ENCODE measurements at places on chromosomes 1 and 21.

DNA sequence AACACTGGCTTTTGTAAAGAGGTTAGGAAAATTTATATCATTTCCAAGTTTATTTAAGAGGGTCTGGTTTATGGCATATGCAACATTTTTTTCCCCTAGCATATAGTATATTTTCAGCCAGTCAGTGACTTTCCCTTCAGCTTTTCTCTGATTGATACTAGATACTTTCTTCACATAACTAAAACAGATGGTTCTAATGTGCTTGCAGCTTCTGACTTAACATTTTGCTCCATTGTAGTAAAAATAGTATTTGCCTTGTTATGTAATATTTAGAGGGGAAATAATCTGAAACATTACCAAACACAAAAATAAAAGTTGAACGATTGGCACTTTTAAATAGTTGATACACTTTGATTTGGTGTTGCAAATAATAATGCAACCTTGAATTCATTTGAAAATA, 191.7 kb downstream of the GPR52 start:
- no peak for DNase-seq

DNA sequence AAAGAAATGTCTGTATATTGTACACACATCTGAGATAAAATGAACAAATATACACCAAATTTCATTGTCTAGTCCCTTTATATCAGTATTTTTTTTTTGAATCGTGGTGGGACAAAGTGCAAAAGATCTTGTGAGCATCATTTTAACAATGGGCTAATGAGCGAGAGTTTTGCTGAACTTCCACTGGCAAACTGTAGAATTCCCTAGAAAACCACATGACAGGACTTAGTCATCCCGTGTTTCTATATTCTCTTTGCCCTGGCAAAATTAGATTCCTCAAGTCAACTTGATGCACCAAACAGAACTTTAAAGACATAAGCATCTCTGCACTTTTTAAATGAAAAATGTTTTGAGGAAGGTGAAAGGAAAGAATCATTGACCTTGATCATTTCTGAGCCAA, 488.2 kb upstream of the PTBP2 start:
- DNase-seq = no peak

- no peak for DNase-seq
Measured at GRCh38 chr1:1612104-1612400, 3.2 kb upstream of the MIB2 start.

DNA sequence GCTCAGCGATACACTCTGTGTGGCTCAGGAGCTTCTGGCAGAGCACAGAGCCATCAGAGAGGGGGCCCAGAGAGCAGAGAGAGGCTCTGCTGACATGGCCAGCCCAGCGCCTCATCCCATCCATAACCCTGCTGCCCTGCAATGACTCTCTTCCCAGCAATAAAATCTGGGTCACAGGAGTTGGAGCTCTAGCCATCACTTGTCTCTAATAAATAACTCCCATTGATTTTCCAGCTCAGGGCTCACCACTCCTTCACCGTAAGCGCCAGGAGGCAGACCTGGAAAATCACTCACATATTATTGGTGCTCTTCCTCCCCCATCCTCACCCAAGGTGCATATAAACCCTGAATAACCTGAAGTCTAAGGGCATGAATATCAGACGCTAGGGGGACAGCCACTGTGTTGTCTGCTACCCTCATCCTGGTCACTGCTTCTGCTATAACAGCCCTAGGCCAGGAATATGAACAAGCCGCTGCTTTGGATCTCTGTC, at the start of gene APCS:
Gene APCS, plus strand, starts transcription at position 366 of the 491 bp plus-strand sequence. Its CDS starts 96 bp downstream, at position 462.
- no peak for DNase-seq

DNA sequence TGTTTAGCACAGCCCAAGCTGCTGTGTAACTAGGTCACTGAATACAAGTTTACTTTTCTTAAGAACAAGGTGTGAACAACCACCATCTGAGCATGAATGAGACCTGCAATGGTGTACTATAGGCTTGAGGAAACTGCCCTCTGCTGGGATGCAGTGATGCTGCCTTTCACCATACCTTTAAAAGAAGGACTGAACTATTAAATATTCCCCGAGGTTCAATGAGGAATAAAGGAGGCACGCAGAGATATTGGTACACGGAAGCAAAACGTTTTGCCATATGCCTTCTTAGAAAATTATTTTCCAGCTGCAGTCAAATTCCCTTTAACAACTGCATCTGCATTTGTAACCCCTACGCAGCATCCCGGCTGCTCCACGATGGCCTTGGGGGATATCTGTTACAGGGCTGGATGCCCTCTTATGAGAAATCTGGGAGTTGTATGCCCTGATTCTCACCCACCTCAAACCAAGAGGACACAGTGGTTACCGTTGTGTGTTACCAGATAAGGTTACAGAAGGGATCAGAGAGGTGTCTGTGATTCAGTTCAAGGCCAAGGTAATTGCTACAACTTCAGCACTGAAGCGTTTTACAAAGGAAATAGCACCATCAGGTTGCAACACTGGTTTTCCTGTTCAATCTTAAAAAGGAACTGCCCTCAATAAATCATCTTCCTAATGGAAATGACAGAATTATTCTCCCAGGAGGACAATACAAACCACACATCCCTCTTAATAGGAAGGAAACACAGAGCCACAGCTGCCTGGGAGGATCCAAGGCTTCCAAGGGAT, 470.5 kb downstream of the LTN1 start:
- DNase-seq = no peak

- no peak for DNase-seq
Measured at GRCh38 chr1:58695206-58695605, 4.7 kb downstream of the MYSM1 start.

DNA sequence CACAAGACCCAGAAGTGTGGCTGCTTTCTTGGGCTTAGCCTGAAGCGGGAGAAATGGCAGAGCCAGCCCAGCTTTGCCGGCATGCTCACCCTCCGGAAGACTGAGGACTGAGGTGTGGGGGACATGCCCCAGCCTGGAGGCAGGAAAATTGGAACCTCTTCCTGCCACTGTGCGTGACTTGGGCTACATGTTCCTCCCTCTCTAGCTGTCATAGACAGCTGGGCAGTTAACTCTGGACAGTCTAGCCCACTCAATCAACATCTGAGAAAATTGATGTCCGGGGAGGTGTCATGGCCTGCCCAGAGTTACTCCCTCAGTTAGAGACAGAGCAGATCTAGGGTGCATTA, 59.7 kb downstream of the UBE2T start:
- DNase-seq = no peak

- DNase-seq = peak; percentile 15
Measured at GRCh38 chr1:207463021-207463420, 8.9 kb downstream of the CR2 start.

DNA sequence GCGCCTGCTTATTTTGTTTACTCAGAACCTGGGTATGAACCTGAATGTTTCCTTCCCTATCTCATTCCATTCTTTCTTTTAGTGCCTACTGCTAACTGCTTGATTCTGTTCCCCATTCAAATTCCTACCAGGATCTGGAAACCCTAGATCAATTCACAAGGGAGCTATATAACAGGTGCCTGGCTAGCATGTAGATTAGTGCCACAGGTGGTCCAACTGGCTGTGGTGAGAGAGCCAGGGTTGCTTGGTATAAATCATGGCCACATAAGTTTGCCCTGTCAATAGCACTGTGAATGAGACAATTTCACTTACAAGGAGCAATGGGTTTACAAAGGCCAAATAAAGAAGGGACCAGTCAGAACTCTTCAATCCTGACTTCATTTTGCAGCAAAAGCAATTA, 6.6 kb upstream of the PRPF38B start:
- no peak for DNase-seq

DNA sequence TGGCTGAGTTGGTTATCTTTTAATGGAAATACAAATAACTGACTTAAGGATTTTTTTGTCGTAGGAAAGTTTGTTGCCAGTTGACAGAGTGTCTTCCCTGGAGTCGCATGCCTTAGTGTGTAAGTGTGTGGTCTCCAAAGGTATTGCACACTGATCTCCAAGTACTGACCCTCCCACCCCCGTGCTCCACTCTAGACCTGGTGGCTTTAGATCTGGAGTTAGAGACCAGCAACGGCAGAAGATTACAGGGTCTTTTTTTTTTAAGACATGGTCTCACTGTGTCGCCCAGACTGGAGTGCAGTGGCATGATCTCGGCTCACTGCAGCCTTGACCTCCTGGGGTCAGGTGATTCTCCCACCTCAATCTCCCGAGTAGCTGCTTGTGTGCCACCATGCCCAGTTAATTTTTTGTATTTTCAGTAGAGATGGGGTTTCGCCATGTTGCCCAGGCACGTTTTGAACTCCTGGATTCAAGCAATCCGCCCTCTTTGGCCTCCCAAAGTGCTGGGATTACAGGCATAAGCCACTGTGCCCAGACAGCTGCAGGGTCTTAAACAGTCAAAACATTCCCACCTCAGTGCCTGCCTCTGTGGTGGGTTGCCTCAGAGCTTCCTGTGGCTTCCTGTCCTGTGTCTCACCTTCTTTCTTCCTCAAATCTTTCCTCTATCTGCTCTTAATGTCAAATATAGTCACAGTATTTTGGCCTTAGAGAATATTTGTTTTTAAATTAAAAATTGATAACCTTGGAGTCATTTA, 6.9 kb downstream of the TRAPPC10 start:
- DNase-seq = no peak

GRCh38 chr1:193677874-193678273, 491.5 kb upstream of the B3GALT2 start:
- DNase-seq = no peak

DNA sequence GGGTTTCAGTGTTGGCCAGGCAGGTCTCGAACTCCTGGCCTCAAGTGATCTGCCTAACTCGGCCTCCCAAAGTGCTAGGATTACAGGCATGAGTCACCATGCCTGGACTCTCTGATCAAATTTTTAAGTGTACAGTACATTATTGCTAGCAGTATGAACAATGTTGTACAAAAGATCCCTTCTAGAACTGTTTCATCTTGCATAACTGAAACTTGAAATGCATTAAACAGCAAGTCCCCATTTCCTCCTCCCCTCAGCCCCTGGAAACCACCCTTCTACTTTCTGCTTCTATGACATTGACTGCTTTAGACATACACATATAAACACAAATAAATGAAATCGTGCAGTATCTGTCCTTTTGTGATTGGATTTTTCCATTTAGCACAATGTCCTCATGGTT, 463.4 kb downstream of the PTPRC start:
- DNase-seq = no peak

DNA sequence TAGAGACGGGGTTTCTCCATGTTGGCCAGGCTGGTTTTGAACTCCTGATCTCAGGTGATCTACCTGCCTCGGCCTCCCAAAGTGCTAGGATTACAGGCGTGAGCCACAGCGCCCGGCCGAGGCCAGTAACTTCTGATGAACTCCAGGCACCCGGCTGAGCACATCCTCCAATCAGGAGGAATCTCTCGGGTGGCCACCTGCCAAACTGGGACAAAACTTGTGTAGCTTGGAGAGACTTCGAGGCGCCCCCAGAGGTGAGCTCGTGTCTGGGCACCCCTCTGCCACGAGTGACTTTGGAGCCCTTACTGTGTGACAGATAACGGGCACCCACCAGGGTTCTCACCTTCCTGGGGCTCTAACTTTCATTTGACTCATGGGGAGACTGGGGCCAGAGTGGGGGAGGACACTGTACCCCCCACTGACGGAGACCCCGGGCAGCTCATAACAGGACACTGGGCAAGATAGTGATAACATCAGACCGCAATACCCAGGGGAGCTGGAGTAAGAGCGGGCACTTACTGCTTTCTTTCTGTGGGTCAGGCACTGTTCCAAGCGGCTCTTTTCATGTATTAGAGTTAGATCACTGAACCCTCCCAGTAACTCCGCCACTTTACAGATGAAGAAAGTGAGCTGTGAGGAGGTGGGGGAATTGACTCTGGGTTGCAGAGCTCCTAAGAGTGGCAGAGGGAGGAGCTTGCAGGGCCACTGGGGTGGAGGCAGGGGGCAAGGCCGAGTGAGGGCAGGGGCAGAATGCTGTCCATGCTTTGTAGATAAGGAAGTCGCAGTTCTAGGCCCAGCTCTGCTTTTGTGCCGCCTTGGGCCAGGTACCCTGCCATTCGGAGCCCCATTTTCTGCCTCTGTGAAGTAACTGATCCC, 1.9 kb upstream of the PADI2 start:
- no peak for DNase-seq

- DNase-seq = no peak
Measured at GRCh38 chr21:32499249-32500055, 85.9 kb downstream of the TCP10L start.

DNA sequence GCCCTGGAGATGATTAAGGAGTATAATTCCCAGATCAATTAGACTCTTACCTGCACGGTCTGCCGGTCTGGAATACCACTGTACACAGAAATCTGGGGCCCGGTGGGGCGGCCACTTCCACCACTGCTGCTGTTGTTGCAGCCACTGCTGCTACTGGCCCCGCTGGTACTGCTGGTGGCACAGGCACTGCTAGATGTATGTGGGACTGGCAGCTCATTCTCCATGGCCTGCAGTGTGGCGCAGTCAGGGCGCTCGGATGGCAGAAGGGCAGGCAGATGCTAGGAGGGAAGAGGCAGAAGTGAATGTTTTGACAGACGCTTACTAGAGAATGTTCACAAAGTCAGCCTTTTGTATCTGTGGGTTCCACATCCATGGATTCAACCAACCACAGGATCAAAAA, 54.4 kb upstream of the A3GALT2 start:
- DNase-seq = no peak

GRCh38 chr1:215589650-215590435, 22.7 kb downstream of the KCTD3 start:
- no peak for DNase-seq

DNA sequence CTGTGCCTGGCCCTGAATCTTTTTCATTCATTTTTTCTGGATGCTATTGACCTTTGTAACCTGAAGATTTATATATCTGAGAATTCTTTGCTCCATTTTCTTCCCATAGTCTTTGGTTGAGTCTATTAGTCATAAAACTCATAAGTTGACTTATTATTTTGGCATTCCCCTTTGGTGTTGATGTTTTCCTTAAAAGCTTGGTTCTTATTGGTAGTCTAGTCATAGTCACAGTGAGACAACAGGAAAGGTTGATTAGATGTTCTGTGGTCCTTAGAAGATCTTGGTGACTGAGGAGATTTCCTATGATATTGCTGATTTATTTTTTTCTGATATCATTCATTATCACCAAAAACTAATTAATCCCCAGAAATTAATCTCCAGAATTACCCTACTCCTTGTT, 86.2 kb downstream of the PTPRC start:
- no peak for DNase-seq

GRCh38 chr1:55321942-55322341, 106.8 kb upstream of the USP24 start:
- no peak for DNase-seq

DNA sequence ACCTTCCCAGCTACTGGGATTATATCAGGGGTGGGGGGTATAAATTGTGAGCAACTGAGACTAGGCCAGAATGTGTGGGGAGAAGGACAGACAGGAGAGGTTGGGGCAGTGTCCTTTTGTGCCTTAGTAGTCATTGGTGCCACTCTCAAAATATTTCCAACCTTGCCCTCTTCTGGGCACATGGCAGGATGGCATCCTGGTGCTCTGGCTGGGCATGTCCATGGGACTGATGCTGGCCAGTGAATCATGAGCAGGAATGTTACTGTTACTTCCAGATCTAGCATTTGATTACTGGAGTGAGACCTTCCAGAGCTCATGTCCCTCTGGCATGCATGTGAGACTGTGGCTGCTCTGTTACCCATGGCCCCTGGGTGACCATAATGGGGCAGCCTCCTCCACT, 151.2 kb downstream of the MATN1 start:
- peak; percentile 58 for DNase-seq

- no peak for DNase-seq
Measured at GRCh38 chr1:237032029-237032428, 10.0 kb upstream of the RYR2 start.
